ENCODE measurements at places on chromosomes 12 and 14.

DNA sequence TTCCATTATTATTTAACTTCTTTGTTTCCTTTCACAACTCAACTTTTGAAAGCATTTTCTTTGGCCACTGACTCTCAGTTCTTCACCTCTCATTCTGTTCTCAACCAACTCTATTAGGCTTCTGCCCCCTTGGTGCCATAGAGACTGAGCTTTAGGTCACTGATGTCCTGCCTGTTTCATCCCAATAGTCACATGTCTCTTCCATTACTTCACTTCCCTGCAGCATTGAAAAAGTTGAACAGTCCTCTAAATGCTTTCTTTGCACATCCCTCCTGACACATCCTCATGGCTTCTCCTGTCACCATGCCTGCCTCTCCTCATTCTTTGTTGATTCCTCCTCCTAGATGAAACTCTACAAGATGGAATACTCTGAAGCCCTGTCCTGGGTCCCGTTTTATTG lies 2.7 kb downstream of the CLEC12A start:
- no peak for DNase-seq

- no peak for DNase-seq
Measured at GRCh38 chr12:94265966-94266745, 117.8 kb downstream of the PLXNC1 start.

DNA sequence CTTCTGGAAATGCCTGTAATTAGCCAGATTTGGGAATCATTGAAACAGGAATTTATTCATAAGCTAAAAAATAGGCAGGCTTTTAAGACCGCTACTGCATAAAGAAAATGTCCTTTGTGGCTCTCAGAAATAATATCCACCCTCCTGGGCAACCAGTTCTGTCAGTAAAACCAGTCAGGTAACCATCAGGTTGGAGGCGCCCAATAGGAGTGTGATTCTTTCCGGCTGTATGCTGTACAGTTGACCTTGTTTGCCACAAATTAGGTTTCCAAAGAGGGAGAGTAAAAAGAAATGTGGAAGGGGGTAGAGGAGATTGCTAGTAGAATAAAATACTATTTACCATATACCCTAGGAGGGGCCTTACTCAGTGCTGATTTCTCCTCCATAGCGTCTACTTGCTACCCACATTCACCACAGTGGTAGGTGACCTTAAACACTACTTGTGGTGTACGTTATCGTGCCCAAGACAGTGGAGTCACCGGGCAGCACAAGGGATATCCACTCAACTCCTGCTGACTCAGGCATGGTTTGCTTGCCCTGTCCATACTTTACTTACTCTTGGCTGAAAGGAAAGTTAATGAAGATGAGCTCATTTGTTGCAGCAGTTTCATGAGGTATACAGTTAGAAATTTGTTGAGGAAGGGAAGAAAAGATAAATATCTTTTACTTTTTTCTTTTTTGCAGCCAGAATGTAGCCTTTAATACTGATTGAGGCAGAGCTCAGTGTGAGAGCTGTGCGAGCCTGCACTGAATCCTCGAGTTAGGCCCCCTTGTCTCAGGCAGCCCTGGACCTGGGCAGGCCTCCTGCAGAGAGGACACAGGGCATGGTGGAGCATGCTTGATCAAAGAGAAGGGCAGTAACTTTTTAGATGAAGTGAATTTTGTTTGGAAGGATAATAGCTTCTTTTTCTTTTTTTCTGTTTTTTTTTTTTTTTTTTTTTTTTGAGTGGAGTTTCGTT lies 76.7 kb downstream of the DIP2B start:
- no peak for DNase-seq

DNA sequence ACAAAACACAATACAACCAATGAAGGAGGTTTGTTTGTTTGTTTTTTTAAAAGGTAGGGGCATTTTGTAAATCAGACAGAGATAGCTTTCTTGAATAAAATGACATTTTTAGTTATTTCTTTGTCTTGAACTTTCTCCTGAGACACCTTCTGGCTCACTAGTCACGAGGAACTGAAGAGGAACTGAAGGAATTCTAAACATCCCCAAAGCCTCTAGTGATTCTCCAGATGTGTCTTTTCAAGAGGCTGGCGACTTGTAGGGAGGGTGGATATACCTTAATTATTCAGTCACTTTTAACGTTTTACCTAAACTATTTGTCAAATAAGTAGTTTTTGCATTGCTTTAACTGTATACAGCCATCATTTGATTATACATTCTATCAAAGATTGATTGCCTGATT lies 211.2 kb upstream of the LRIG3 start:
- DNase-seq, result no peak

DNA sequence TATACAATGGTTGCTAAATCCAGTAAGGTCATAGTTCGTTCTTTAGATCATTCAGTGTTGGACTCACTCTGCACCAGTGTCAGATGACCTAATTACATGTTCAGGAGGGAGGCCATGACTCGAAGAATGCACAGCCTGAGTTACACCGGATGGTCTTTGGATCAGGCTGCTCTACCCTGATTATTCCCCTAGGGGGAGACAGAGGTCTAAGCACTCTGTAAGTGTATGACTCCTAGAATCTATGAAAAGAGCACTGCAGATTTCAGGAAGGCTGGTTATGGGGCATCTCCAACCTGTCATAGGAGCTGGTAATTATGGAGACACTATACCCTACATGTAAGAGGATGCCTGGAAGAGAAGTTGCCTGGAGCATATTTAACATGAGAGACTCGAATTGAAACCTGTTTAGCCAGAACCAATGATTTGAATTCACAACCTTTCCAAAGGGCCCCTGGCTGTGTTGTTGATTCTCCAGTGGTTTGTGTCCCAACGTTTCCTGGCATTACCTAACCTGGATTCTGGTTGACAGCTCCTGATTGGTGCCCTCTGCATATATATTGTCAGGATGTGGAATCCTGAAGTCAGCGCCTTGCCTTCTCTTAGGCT lies at the start of gene MUCL1:
MUCL1 (plus strand) TSS at position 584 of the 606 bp plus-strand sequence. CDS start 67 bp downstream, outside the sequence.
- DNase-seq, result peak; percentile 41

DNA sequence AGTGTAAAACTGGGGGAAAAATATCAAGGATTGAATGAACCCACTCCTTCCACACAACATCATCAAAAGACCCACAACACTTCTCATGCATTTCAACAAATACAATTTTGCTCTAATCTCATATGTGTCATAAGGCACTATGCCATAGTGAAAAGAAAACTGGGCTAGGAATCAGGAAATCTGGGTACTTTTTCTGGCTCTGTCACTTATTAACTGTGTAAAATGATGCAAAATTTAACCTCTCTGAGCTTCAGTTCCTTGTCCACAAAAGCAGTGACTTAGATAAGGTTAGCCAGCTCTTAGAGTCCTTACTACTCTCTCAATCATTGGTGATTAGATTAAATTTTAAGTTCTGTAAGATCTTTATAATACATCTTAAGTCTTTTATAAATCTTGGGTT lies 250.5 kb upstream of the SOX5 start:
- no peak for DNase-seq

- peak; percentile 83 for DNase-seq
Measured at GRCh38 chr12:75334384-75335030, at the start of gene GLIPR1L1. TSS of gene GLIPR1L1 (plus strand) at chr12:75334670. CDS start at chr12:75334729, 59 bp downstream.

- DNase-seq, result no peak
Measured at GRCh38 chr12:52256584-52256935, 17.9 kb upstream of the KRT86 start.

- DNase-seq, result no peak
Measured at GRCh38 chr12:23628806-23629205, 320.7 kb downstream of the SOX5 start.

- no peak for DNase-seq
Measured at GRCh38 chr14:26597071-26597588, 703 bp downstream of the NOVA1 start.

- DNase-seq, result no peak
Measured at GRCh38 chr14:99129998-99130397, 142.0 kb downstream of the BCL11B start.

- DNase-seq, result no peak
Measured at GRCh38 chr12:6818222-6818621, 3.4 kb upstream of the GPR162 start.

DNA sequence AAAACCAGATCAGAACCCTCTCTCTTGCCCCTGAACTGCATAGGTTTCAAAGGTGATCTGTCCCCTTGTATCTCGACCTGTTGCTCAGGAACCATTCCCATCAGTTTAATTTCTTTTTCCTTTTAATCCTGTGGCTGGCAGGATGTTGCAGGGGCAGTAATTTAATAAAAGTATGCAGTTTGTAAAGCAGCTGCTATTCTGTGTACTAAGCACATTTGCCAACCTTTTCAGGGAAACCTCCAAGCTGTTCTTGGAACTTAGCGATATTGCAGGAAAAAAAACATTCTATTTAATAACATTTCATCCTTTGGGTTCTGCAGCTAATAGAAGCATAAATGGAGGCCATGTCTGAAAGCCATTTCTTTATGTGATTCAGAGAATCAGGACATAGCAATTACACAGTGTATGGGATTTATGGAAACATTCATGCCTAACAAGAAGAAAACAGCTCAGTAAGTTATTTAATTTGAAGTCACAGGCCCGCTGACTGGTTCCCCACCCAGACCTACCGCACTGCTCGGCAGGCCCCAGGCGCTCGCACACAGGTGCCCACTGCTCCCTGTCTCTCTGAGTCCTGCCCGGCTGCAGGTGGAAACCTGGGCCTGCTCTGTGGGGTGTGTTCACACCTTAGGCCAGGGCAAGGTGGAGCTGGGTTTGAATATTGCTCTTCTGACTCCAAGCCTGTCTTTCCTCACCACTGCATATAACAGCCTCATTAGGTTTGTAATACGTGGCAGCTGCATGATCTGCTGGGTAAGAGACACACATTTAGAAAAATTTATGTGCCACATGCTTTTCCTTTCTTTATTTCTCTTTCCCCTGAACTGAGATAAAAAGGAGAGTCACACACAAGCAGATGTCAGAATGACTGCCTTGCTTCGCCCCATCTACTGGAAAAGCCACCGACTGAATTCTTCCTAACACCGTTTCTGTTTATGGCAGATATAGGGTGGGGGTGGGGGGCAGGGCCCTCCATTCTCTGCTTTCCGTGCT lies 119.7 kb downstream of the SLC25A47 start:
- no peak for DNase-seq

GRCh38 chr14:54166049-54166950 lies 209.7 kb upstream of the BMP4 start:
- no peak for DNase-seq

DNA sequence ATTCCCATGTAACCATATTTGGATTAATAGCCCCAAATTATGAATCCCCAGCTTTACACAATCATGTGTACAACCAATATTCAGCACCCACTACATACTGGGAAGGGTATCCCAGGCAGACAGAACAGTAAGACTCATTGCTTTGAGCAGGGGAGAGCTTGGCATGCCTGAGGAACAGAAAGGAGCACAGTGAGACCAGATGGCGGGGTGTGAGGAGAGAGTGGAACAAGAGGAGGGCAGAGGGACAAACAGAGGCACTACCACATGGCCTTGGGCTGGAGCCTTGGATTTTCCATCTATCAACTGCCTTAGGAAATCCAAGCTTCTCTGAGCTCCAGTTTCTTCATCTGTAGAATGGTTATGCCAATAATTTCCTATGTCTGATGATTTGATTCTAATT lies 3.8 kb downstream of the DGKA start:
- no peak for DNase-seq

- DNase-seq, result no peak
Measured at GRCh38 chr12:62731055-62731820, 203.7 kb downstream of the PPM1H start.

GRCh38 chr12:116480210-116480810 lies 78.9 kb upstream of the MAP1LC3B2 start:
- no peak for DNase-seq

GRCh38 chr14:52913271-52913670 lies 37.6 kb downstream of the FERMT2 start:
- DNase-seq, result no peak

DNA sequence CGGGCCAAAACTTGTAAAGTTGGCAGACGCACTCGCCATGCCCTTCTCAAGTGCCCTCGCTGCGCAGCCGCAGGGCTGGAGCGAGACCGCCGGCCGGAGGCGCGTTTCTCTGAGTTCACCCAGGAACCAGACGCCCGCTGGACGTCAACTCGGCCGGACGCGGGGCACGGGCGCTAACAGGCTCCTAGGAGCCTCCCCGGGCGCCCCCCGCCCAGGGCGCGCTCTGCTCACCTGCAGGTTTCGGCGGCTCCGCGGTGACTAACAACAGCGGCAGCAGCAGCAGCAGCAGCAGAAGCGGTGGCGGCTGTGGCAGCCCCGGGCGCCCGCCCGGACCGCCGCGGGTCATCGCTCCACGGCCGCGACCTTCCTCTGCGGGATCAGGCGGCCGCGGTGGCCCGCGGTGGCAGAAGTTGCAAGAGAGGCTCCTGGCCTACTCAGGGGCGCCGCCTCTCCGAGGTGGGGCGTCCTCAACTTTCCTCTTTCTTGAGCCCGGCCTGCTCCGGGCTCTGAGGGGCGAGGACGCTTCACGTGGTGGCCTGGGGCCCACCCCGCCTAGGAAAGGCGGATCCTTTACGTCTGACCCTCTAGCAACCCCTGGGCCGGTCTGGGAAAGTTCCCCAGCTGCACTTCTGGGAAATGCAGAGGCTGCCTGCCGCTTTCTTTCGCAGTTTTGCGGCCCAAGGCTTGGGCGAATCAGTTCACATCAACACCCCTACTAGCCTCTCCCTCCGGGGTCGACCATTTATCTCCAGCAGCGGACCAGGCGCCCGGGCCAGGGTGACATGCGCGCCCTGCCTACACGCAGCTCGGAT lies at the start of gene PLBD1:
PLBD1 (minus strand) TSS at position 533 of the 812 bp plus-strand sequence; CDS start at position 346, 187 bp downstream.
- peak; percentile 39 for DNase-seq

DNA sequence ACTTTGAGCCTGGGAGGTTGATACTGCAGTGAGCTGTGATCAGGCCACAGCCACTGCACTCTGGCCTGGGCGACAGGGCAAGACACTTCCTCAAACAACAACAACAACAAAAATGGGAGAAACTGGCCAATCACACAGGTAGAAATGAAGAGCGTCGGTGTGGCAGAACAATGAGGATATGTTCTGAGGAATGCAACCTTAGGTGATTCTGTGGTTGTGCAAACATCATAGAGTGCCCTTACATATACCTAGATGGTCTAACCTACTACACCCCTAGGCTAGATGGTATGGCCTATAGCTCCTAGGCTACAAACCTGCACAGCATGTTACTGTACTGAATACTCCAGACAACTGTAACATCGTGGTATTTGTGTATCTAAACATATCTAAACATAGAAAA lies 3.7 kb upstream of the PRDM4 start:
- DNase-seq, result no peak

- peak; percentile 22 for DNase-seq
Measured at GRCh38 chr14:89349171-89350008, 67.6 kb downstream of the FOXN3 start.

- peak; percentile 1 for DNase-seq
Measured at GRCh38 chr12:16238661-16239060, 38.8 kb downstream of the SLC15A5 start.

GRCh38 chr12:98983647-98984046 lies 338.6 kb downstream of the APAF1 start:
- no peak for DNase-seq

- DNase-seq, result peak; percentile 43
Measured at GRCh38 chr12:132162508-132163031, 18.3 kb downstream of the NOC4L start.

Measured in fibroblast of the conjunctiva (primary cell).